Stimulated activated CD8-positive, alpha-beta memory T cell treated with anti-CD3 and anti-CD28 coated beads, Interleukin-12 subunit alpha, Interleukin-12 subunit beta, amount 100 ng/mL, for 1 hour (primary cell): ENCODE measurements at places on chromosomes 7 and 10.

- DNase-seq: no peak
These were observed 177.3 kb upstream of the TNS3 start for GRCh38 chr7:47759056-47759706.

DNA sequence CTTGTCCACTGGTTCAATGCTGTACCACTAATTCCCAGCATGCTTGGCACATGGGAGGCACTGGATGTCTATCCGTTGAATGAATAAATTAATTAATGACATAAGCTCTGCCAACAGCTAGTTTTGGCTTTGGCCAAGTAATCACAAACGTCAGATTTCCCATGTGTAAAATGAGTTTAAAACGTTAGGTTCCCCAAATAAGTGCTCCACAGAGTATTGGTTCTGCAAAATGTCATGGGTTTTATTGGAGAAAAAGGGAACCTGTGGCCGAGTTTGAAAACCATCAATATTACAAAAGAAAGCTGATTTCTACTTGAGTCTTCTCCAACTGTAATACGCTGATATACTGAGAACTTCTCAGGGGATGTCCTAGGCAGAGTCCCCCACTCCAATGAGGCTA lies 23.2 kb downstream of the ELMO1 start:
- no peak for DNase-seq

DNA sequence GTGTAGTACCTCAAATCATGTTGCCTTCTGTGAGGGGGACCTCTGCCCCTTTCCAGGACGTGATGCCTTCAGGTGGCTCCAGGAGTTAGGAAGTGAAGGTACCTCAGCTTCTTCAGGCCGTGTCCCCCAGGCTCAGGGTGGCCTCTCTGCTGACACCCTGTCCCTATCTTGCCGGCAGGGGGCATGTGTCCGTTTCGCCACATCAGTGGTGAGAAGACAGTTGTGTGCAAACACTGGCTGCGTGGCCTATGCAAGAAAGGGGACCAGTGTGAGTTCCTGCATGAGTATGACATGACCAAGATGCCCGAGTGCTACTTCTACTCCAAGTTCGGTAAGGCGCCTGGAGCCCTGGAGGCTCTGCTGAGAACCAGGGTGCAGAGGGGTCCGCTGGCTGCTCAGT lies 9.2 kb downstream of the CPSF4 start:
- DNase-seq: no peak

GRCh38 chr7:1454542-1454941 lies 4.7 kb downstream of the MICALL2 start:
- DNase-seq: no peak

GRCh38 chr10:121865554-121865953 lies 62.3 kb downstream of the ATE1 start:
- no peak for DNase-seq

DNA sequence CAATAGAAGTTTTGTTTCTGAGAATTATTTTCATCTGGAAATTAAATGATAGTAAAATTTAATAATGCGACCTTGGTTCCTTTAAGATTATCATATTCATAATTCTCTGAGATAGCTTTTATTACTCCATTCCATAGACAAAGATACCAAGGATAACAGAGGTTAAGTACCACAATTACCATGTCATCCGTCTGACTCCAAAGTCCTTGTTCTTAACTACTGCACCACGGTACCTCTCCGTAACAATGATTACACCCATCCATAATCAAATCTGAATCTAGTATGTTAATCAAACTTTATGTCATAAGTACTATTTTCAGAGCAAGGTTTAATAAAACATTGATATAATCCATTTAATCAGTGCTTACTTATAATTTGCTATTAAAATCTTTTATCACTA lies 8.4 kb downstream of the ZDHHC6 start:
- DNase-seq: no peak

GRCh38 chr10:8389630-8390029 lies 335.1 kb downstream of the GATA3 start:
- DNase-seq: no peak
